ENCODE measurements at places on chromosomes 1 and 21. TPM values are rescaled to one million over a fixed set of nuclear protein-coding genes. Genes with fewer than 3 reads are reported as not detected.
A peak's percentile ranks its signal among the peaks of the same experiment; 100 is the strongest.

DNA sequence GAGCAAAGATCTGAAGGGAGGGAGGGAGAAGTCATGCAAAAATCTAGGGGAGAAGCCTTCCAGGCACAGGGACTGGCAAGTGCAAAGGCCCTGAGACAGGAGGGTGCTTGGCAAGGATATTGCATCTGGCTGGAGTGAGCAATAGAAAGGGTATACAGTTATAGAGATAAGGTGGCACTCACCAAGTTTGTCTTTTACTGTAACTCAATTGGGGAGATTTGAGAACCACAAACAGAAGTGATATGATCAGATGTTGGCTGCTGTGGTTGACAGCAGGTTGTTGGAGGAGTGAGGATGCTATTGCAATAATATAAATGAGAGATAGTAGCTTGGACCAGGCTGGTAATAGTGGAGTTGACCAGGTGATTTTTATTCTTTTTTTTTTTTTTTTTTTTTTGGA is 25.6 kb downstream of the MCOLN3 start:
- no peak for DNase-seq

The HPDL gene
- total RNA-seq, result not detected

The OR2L8 gene
- not detected for total RNA-seq

The OR6F1 gene
- not detected for total RNA-seq

GRCh38 chr1:49052102-49052501 is 275.4 kb upstream of the BEND5 start:
- DNase-seq, result no peak

DNA sequence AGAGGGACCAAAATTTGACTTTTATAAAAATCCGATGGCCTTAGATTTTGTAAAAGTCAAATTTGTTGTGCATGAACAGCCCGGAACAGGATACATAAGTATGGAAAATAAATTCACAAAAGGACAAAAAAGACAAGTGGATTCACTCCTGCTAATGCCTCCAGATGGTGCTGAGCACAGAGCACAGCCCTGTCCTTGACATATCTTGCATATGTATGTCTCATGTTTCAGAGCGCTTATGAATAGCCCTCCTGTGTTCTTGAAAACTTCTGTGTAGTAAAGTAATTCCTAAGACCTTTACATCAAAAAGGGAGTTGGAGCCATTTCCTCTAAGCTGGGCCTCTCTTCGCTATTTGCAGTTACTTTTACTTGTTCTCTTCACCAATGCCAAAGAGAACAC is 110.7 kb upstream of the RAB3GAP2 start:
- DNase-seq, result no peak

GRCh38 chr1:150118716-150119115 is 31.0 kb upstream of the PLEKHO1 start:
- DNase-seq, result no peak

DNA sequence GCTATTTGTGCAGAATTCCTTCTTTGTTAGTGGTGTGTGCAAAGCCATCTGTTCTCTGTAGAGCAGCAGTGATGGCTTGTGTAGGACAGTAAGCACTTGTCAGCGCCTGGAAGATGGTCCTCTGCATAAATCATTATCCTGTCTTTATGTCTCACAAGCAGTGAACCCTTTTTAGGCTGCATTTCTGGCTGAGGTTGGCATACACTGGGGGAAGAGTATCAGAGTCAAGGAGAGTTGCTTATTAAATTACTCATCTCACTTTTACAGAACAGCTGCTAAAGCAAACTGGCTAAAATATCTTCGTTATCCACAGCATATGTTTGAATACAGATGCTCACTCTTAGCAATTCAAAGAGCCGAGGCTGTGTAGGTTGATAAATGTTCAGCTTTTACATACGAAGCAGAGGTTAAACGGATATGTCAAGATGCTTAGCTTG is 54.6 kb upstream of the NCAM2 start:
- no peak for DNase-seq

GRCh38 chr1:9417695-9418094 is 121.6 kb upstream of the SLC25A33 start:
- DNase-seq, result no peak

- peak; percentile 94 for DNase-seq
These were observed 1.4 kb downstream of the KIF26B start for GRCh38 chr1:245156041-245156735.

- no peak for DNase-seq
These were observed 399.0 kb downstream of the HHAT start for GRCh38 chr1:210727709-210728108.

- no peak for DNase-seq
These were observed 102.3 kb downstream of the RPE65 start for GRCh38 chr1:68347415-68347814.

- no peak for DNase-seq
These were observed 32.4 kb downstream of the KCTD3 start for GRCh38 chr1:215599418-215600074.

The CDC42SE1 gene
- total RNA-seq, result 105 TPM

GRCh38 chr1:201353186-201353940 is 24.1 kb downstream of the TNNT2 start:
- DNase-seq, result peak; percentile 42

DNA sequence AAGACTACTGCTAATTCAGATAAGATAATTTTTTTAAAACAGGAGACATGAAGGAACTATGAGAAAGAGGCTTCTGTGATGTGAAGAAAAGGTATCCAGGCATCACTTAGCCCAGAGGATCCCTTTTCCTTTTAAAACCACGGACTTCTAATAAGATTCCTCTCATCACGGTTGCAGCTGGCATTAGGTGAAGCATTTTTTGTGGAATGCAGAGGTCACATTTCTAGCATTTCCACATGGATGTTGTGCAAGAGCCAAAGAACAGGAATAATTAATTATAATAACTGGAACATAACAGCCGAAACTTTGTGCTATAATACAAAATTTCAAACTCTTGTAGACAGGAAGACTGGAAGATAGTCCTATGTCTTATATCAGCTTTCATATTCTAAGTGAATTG is 27.6 kb downstream of the CYP2J2 start:
- no peak for DNase-seq

Data from upper lobe of right lung (tissue), 1 donor.